ENCODE measurements at places on chromosomes 12 and 14.

GRCh38 chr14:89629383-89629782 lies 212.3 kb upstream of the FOXN3 start:
- no peak for DNase-seq

- DNase-seq: no peak
These were observed 44.7 kb downstream of the RIMKLB start for GRCh38 chr12:8742501-8742900.

- DNase-seq: no peak
These were observed 33.9 kb downstream of the BHLHE41 start for GRCh38 chr12:26090836-26091510.

- DNase-seq: no peak
These were observed 193.0 kb downstream of the TRHDE start for GRCh38 chr12:72465155-72465554.

DNA sequence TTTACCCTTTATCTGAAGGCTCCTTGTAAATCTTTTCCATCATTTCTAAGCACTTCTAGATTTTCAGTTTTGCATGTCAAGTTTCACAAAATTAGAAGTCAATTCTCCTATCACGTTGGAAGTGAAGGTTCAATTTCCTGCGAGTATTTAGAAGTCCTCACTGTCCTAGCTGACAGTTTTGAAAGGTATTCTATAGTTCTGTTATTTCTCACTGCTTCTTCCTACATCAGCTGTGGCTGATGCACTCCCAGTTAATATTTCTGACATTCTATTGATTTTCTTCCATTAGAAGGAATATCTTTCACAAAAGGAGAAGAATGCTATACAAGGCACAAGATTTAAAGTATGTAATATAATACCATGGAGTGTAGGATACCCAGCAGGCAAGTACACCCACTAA lies 15.8 kb upstream of the TMCC3 start:
- no peak for DNase-seq
